ENCODE measurements at places on chromosomes 6 and 20. TPM values are rescaled to one million over a fixed set of nuclear protein-coding genes. Genes with fewer than 3 reads are reported as not detected.
A peak's percentile ranks its signal among the peaks of the same experiment; 100 is the strongest.

The METTL24 gene
- not detected for total RNA-seq

The GABBR1 gene
- total RNA-seq, result 25.3 TPM

GRCh38 chr20:59983076-59983475, 24.9 kb downstream of the CDH26 start:
- no peak for DNase-seq

- DNase-seq, result no peak
Observed at GRCh38 chr20:16349523-16350260, 223.6 kb downstream of the KIF16B start.

GRCh38 chr20:25187220-25187619, 8.3 kb upstream of the ENTPD6 start:
- DNase-seq, result no peak

DNA sequence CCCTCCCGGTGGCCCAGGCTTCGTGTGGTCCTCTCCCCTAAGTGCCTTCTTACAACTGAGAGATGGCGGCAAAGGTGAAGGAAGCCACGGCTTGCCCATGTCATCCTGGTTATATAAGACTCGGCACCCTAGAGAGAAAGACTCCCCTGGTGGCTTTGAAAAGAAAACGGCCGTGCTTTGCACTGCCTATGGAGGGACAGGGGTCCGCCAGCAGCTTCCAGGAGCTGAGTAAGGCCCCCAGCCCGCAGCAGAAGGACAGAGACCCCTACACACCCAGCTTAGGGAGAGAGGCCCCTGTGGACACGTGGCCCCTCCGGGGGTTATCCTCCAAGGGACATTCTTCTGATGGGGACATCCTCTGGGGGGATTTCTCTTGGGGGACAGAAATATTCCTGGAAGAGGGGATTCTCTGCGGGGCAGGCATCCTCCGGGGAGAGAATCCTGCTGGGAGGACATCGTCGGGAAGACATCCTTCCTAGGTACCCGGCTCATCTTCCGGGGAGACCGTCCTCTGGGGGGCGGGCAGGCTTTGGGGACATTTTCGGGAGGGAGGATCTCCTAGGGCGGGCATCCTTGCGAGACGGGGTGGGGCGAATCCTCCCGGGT, 511 bp upstream of the OGFR start:
- DNase-seq, result no peak

- DNase-seq, result no peak
Observed at GRCh38 chr6:54990001-54990400, 143.4 kb downstream of the FAM83B start.

GRCh38 chr20:59810449-59811187, 122.8 kb downstream of the SYCP2 start:
- no peak for DNase-seq

- no peak for DNase-seq
Observed at GRCh38 chr20:60695226-60696000, 556.6 kb upstream of the CDH4 start.

The NUS1 gene
- 28.7 TPM for total RNA-seq

- DNase-seq, result no peak
Observed at GRCh38 chr6:84492241-84493165, 265.1 kb upstream of the CEP162 start.

- no peak for DNase-seq
Observed at GRCh38 chr20:48681873-48682426, 145.8 kb downstream of the PREX1 start.

The CCDC28A gene
- 35.8 TPM for total RNA-seq

DNA sequence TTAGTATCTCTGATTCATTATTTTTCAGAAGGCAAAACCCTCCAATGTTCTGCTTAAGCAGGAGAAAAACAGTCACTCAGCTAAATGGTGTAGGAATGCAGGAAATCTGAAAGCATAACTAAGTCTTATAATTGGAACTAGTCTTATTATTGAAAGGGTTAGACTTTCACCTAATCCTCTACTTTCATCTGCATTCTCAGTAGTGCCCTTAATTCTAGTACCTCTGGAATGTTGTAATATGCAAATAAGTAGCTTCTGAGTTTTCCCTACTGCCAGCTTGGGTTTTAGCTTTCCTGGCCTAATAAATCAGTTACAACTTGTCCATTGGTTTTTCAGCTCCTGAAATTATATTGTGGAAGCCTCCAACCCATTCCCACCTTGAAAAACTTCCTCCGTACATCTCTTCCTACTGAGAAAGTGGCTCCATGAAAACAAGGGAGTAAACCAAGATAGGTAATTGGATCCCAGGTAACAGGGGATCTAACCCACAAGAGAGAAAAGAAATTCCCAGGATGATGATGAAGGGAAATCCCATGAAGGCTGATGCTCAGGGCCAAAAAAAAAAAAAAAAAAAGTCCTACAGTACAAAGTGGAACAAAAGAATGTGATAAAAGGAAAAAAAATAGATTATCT, 147.0 kb downstream of the TBC1D32 start:
- DNase-seq, result no peak

DNA sequence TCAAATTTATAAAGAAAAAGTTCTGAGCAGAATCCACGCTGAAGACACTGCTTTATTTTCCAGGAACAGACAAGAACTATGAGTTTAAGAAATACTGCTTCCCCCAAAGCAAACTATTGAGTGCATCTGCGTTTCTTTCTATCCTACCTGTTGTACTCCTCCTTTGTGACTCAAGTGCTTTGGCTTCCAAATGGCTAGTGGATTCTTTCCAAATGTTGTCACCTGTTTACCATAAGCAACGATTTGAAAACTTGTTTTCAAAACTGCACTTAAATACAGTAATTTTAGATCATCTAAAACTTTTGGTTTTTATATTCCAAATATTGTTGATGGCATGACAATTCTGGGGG, 9.5 kb downstream of the PXDC1 start:
- DNase-seq, result no peak

The ARMH2 gene
- total RNA-seq, result not detected

DNA sequence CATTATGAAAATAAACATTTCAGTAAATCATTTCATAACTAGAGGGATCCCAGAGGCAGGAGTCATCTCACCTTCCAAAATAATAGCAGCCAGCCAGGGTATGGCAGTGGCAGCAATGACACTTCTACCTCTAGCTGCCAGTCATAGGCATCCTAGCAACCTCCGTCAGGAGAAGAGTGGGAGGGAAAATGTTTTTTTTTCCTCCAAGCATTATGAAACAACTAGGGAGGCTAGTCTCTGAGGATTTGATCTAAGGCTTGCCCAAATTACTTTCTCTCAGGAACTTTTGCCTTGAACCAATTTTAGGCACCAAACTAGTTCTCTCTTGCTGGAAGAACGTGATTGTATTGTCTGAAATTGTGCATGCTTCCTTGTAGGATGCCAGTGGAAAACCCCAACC, 208.7 kb upstream of the PREP start:
- DNase-seq, result no peak

DNA sequence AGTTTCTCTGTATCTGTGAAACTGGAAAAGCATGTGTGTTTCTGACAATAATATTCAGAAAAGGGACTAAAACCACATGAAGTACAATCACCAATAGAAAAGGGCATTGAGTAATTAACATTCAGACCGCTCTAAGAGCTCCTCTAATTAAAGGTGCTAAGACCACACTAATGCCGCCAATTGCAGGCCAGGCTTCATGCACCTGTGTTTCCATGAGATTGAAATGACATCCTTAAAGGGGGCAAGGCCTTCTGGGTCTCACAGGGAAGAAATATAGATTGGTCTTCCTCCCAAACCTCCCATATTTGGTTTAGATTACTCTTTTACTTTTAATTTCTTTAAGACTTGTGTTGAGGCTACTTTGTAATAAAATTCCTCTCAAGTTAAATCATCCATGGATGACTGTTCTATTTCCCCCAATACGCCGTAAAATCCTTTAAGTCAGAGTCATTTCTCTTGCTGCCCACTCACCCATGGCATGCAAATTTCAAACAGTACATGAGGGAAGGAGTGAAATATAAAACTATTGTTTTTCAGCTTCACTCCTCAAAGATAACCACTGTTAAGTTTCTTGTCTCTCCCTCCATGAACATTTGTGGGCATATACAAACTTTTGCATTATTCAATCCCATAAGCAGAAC, 110.6 kb downstream of the UBE3D start:
- DNase-seq, result no peak

- no peak for DNase-seq
Observed at GRCh38 chr20:46816886-46817638, 77.6 kb upstream of the EYA2 start.

The HLA-DQB1 gene
- not detected for total RNA-seq

The SMLR1 gene
- total RNA-seq, result not detected

DNA sequence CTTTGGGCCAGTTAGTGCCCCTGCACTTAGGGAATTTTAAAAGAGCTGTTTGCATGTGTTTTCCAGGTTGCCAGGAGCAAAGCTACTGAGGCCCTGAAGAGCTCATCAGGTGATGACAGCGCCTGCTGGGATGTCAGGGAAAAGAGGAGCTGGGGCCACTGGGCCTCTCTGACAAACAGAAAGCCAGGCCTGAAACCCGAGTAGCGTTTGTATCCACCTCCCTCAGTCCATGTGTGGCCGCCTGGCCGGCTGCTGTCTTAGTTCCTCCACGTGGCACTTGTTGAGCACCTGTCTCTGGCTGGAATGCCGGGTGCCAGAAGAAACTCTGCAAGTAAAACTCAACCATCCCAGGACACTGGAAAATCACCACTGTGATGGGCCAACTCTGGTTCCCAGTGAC, 601.2 kb downstream of the CDH26 start:
- DNase-seq, result no peak

GRCh38 chr6:119132261-119132981, 54.0 kb upstream of the FAM184A start:
- no peak for DNase-seq

DNA sequence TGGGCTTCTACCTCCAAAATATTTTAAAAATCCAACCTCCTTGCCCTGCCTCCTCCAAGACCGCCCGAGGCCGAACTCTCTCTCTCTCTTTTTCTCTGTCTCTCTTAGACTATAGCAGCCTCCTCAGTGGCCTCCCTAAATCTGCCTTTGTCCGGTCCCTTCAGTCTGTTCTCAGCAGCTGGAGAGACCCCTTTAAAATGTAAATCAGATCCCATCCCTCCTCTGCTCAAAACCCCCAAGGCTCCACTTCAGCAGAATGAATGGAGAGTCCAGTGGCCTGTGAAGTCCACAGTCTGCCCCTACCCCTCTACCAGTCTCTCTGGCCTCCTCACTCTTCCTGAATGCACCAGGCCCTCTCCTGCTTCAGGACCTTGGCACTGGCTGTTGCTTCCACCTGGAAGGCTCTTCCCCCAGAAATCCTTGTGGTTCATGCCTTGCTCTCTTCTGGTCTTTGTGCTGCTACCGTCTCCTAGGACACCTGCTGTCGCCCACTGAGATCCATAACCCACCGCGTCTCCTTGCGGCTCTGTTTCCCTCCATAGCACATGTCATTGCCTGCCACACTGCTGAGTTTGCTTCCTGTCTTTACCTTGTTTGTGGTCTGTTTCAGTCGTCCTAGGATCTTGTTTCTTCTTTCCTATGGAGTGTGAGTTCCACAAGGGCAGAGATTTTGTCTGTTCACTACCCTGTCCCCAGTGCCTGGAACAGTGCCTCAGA, 6.0 kb downstream of the MLN start:
- no peak for DNase-seq

- no peak for DNase-seq
Observed at GRCh38 chr6:47875593-47875992, 93.8 kb downstream of the OPN5 start.

The TAF11 gene
- 35.3 TPM for total RNA-seq

- DNase-seq, result no peak
Observed at GRCh38 chr6:16352821-16353438, 114.5 kb downstream of the GMPR start.

DNA sequence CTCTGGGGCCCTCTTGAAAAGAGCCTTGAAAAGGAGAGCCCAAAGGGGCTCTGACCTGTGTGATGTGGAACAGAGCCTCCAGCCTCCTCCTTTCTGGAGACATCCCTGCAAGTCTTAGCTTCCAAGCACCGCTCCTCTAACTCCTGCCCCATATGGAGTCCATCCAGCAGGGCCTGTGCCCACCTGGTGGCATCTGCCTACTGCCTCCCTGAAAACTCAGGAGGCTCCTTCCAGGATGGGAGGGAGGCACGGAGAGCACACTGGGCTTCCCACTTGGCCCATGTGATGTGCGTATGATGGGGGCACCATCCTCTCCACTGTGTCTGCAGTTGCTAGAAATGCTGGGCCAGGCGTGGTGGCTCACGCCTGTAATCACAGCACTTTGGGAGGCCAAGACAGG, 98.1 kb downstream of the SYNDIG1 start:
- no peak for DNase-seq

The PARD6B gene
- total RNA-seq, result 6.9 TPM

- no peak for DNase-seq
Observed at GRCh38 chr20:61579908-61580307, 327.8 kb downstream of the CDH4 start.

DNA sequence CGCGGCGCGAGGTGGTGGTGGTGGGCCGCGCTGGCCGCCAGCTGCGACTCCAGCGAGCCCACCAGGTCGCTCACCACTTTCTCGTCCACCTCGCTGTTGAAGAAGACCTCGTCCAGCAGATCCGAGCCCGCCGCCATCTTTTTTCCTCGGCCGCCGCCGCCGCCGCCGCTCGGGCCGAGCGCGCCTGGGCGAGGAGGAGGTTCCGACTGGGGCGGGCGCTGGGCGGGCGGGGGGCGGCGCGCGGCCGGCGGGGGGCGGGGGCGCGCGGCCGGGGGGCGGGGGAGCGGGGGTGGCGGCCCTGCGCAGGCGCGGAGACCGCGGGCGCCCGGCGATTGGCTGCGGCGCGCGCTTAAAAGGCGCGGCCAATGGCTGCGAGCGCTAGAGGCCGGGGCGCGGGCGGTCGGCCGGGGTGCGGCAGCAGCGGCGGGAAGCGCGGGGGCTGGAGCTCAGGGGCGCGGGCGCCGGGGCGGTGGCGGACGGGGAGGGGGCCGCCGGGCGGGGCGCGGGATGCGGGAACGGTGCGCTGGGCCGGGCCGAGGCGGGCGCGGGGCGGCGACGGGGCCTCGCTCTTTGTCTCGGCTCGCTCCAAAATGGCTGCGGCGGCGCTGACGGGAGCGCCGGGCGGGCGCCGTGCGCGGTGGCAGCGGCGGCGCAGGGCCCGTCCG, at the start of gene TAF4:
Gene TAF4 (minus strand): TSS at position 208 of the 665 bp plus-strand sequence. CDS start 71 bp downstream, at position 137.
- DNase-seq, result peak; percentile 89

The NFATC2 gene
- total RNA-seq, result 39.4 TPM

- DNase-seq, result no peak
Observed at GRCh38 chr6:111680015-111680712, 74.5 kb upstream of the TRAF3IP2 start.

DNA sequence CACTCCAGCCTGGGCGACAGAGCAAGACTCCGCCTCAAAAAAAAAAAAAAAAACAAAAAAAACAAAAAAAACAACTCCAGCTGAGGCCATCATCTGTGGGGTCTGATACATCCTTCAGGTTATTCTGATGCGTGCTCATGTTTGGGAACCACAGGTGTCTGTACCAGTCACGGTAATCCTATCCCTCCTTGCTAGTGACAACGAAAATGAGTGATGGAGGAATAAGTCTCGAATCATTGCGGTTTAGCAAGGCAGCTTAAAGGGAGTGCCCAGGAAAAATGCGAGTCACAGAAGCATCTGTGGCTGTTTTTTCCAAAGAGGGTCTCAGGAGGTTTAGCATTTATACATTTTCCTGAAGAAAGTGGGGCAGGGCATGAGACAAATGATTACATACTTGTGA, 48.8 kb downstream of the MCUR1 start:
- DNase-seq, result no peak

All from activated naive CD4-positive, alpha-beta T cell treated with anti-CD3 and anti-CD28 coated beads, Interleukin-2, amount 50 U/mL, for 72 hours (primary cell).